ENCODE measurements at places on chromosomes 7 and 10. TPM values are rescaled to one million over a fixed set of nuclear protein-coding genes. Genes with fewer than 3 reads are reported as not detected.

Gene ABCF2
- 22.3 TPM for total RNA-seq

Gene VWDE
- 3.1 TPM for total RNA-seq

Gene SLC16A9
- 15.4 TPM for total RNA-seq

Gene IGF2BP3
- total RNA-seq, result 43.4 TPM

Gene AMZ1
- total RNA-seq, result 0.23 TPM

Gene CDHR1
- 0.23 TPM for total RNA-seq

Gene WBP1L
- 56.6 TPM for total RNA-seq

Gene PTN
- 73.8 TPM for total RNA-seq

Gene LRMDA
- 22.6 TPM for total RNA-seq

Gene GRM3
- total RNA-seq, result 0.18 TPM

Gene MYL10
- 8.8 TPM for total RNA-seq

Gene DNTT
- 0.18 TPM for total RNA-seq

Gene HMX2
- 0.99 TPM for total RNA-seq

Gene SBDS
- 47.7 TPM for total RNA-seq

Gene KCNIP2
- total RNA-seq, result 5.1 TPM

Gene ANKRD2
- 1.6 TPM for total RNA-seq

Gene EMX2
- 20.0 TPM for total RNA-seq

Gene NT5C3A
- 34.9 TPM for total RNA-seq

Gene ECHDC3
- 30.1 TPM for total RNA-seq

Gene TMEM139
- 18.1 TPM for total RNA-seq

Gene POT1
- total RNA-seq, result 76.0 TPM
